ENCODE measurements at places on chromosomes 2 and 18.

DNA sequence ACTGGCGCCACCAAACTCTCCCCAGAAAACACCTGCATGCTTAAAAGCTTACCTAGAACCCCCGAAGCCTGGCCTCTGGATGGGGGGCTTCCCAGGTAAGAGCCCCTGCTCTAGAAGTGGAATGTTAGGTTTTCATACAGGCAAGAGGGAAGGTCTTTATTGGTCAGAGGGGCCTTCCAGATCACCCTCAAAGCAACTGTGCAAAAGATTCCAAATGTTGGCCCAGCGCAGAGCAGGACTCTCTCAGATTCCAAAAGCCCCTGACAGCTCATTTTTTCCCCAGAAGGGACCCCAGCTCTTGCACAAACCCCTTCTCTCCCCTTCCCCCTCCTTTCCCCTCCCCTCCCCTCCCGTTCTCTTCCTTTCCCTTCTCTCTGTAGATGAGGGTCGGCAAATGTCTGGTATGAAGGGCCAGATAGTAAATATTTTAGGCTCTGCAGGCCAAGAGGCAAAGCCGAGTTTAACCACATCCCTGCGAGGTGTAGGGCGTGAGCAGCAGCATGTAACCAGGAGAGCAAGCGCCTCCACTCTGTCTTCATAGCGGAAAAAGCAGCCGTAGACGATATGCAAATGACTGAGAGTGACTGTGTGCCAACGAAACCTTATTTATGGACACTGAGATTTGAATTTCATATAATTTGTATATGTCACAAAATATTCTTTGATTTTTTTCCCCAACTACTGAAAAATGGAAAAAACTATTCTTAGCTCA is 116.9 kb downstream of the SMAD7 start:
- DNase-seq = peak; percentile 34

DNA sequence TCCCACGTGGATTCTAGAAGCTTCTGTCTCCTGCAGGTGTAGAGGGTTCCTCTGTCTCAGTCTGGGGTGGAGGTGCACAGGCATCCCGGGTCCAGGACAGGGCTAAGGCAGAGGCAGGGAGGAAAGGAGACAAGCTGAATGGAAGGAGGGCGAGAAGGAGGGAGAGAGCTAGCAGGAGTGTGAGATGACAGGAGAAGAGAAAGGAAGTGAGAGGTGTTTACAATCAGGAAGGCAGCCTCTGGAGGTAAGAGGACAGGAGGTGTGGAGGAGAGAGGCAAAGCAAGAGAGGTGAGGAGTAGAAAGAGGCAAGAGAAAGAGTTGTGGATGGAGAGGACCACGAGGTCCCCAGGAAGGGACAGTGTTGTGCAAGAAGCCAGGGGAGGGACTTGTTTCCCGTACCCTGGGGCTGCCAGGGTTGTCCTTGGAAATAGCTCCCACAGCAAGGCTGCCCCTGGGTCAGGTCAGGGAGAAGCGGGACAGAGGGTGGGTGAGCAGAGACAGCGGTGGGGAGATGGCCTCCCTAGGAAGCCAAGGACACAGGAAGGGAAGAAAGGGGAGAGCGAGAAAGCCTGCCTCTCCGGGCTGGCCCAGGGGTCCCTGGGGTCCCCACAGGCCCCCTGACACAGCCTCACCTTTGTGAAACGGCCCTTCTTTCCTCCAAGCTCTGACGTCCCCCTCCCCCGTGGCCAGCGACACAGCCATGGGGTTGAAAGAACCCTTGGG is 136.9 kb downstream of the CYP26B1 start:
- DNase-seq = no peak

GRCh38 chr18:11757084-11757590 is 68.1 kb downstream of the GNAL start:
- no peak for DNase-seq

DNA sequence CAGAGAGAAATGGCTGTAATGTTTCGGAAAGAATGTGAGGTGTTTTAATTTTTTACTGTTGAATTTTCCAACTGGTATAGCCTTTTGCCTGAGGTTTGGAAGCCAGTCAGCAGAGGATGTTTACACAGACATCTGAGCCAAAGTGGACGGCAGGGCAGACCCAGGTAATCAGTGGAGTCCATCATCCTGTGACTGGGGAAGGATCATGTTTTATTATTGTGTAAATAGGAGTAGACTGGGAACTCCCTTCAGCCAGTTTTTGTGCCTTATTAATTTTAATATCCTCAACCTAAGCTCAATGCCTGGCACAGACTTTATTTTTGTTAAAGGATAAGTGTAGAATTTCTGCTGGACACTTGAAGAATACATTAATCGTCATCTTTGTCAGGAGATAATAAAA is 142.0 kb upstream of the GAREM1 start:
- no peak for DNase-seq

DNA sequence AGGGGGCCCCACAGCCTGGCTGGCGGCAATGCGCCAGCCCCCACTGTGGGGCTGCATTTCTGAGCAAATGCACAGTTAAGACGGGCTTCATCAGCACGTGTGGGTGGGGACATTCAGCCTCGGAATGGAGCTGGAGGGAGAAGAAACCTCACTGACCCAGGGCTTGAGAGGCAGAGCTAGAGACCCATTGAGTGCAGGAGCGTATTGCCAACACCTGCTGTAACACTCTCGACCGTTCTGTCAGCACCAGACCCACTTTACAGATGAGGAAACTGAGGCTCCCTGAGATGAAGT is 200.9 kb upstream of the RAB6C start:
- no peak for DNase-seq

GRCh38 chr2:230455005-230455684 is 39.1 kb downstream of the SP100 start:
- DNase-seq = no peak

DNA sequence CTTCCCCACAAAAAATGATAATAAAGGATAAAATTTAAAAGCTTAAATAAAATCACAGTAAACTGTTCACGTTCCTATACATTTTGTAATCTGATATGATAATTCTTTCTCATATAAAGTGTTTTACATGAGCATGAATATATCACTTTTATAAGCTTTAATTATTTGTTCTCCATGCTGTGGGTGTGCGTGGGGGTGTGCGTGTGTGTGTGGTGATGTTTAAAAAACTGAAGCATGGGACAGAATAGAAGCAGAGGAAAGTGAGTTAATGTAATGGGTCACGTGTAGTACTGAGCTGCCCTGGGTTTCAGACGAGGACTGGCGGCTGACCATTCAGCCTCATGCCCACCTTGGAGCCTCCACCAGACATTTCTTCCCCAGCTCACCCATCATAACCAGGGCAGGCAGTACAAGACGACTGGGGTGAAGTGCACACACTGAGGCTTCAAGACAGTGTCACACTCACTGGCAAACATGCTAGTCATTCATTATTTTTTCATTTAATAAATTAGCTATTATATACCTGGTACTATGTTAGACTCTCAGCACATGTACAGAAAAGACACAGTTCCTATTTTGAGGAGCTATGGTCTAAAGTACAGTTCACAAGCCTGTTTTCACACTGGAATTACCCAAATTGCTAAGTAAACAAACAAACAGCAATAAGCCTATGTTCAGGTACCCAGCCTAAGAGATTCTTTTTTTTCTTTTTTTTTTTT is 97.2 kb upstream of the LPIN2 start:
- no peak for DNase-seq

DNA sequence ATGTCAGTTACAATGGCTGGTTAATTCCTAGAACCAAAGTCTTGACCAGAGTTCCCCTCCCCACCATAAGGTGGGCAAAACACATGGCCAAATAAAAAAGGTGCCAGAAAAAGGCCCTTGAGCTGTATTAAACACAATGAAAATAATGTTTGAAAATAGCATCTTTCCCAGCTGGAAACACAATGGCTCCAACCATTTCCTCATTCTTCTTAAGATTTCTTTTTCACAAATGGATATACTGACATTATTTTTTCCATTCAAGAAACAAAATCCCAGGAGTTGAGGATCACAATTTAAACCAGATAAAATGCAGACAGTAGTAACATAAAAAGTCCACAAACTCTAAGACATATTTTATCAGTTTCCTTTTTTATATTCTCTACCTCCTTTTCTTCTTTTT is 143.8 kb downstream of the EXOC6B start:
- DNase-seq = no peak

GRCh38 chr2:187453078-187453641 is 5.1 kb upstream of the CALCRL start:
- no peak for DNase-seq
